NCI-H748 treated with DMSO at 0.1 percent for 48 hours (cell line): ENCODE measurements at places on chromosomes 11 and 22.

GRCh38 chr11:35681163-35681767 is 18.7 kb downstream of the TRIM44 start:
- DNase-seq, result no peak

GRCh38 chr22:31748490-31748889 is 1.4 kb downstream of the PRR14L start:
- DNase-seq, result no peak

GRCh38 chr22:30610299-30610698 is 3.3 kb downstream of the TCN2 start:
- DNase-seq, result no peak

DNA sequence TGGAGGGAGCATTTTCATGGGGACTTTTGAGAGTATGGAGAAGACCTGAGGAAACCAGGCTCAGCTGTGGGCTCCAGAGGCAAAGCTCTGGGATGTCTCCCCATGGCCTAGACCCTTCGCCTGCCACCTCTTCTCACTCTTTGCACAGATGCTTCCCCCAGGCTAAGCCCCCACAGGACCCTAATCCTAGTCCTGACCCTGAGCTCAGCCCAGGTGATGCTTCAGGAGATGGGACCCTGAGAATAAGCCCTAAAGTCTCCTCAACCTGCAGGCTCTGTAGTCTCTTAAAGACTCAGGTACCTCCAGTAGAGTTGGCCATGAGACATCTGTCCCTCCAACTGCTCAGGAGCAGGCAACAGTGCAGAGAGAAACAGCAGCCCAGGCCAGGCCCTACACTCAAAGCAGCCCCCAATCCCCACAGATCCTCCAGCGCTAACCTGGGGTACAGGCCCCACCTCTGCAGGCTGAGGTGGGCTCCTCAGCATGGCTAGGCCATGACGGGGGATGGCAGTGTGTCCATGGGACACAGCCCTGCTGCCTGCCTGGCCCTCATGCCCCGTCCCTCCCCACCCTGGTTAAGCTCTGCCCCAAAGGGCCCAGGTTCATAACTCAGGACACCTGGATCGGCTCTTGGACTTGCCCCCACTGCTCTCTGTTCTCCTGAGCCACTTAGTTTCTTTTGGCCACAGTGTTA is 39.4 kb downstream of the GGTLC2 start:
- DNase-seq, result no peak

DNA sequence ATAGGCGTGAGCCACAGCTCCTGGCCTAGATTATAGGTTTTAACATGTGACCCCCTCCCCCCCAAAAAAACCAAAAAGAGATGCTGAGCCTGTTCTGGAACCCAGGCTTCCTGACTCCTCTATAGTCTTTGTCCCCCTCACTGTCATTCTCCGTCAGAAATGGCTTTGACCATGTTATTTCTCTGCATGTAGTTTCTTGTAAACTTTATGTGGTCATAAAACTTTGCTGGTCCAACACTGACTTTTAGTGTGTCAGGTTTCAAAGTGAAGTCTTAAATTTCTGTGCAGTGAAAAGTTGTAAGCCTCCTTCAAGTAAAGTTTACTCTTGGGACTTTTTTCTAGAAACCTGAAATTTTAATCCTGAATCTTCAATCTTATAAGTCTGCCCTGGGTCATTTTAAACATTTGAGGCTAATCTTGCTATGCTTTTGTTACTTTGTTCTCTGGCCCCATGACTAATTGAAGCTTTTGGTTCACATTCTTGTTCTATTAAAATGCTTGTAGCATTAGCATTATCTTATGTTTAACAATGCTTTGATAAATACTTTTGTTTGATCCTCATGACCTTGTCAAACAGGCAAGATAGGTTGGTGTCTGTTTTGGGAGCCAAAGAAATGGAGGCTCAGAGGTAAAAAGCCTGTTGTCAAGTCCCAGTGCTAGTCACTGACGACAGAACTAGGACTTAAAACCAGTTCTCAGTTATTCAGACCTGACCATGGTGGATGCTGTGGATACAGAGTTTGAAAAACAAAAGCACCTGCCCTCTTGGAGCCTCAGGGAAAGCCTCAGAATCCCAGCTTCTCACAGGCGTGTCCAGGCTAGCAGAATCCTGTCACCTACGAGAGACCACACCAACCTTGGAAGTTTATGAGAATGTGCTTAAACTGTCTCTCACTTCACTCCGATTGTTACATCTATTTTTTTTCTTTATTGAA is 87.7 kb upstream of the HORMAD2 start:
- no peak for DNase-seq

- DNase-seq, result peak; percentile 15
Observed at GRCh38 chr11:55707029-55707428, 45.0 kb downstream of the OR4C6 start.

- DNase-seq, result no peak
Observed at GRCh38 chr11:26862801-26863200, 131.1 kb upstream of the FIBIN start.

DNA sequence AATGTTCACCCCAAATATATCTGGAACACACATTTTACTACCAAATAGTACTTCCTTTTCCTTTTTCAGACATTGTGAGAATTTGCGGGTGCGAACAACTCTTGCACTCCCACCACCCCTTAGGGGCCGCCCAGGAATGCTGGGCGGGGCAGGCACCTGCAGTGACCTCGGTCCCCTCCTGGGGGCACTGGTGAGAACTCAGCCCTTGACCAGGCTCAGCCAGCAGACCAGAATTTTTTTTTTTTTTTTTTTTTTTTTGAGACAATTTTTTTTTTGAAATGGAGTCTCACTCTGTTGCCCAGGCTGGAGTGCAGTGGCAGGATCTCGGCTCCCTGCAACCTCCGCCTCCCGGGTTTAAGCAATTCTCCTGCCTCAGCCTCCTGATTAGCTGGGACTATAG is 75.8 kb downstream of the ARHGAP8 start:
- no peak for DNase-seq

GRCh38 chr22:47298017-47298785 is 535.8 kb downstream of the TBC1D22A start:
- no peak for DNase-seq

- DNase-seq, result no peak
Observed at GRCh38 chr11:123178186-123178585, 16.9 kb downstream of the CLMP start.

DNA sequence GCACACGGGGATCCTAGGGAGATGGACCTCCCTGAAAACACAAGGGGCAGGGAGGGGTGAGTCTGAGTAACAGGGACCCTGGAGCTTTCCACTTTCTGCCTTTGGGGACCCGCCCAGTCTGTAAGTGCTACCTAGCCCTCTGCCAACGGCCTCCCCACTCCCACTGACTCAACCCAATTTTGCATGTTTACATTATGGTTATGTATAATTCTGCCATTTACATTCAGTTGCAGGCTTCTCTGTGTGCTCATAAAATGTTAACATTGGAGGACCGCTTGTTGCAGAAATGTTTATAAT is 105.8 kb downstream of the DSCAML1 start:
- no peak for DNase-seq

GRCh38 chr22:32849501-32849900 is 48.0 kb downstream of the TIMP3 start:
- no peak for DNase-seq

GRCh38 chr11:57348636-57349313 is 10.6 kb downstream of the P2RX3 start:
- no peak for DNase-seq

DNA sequence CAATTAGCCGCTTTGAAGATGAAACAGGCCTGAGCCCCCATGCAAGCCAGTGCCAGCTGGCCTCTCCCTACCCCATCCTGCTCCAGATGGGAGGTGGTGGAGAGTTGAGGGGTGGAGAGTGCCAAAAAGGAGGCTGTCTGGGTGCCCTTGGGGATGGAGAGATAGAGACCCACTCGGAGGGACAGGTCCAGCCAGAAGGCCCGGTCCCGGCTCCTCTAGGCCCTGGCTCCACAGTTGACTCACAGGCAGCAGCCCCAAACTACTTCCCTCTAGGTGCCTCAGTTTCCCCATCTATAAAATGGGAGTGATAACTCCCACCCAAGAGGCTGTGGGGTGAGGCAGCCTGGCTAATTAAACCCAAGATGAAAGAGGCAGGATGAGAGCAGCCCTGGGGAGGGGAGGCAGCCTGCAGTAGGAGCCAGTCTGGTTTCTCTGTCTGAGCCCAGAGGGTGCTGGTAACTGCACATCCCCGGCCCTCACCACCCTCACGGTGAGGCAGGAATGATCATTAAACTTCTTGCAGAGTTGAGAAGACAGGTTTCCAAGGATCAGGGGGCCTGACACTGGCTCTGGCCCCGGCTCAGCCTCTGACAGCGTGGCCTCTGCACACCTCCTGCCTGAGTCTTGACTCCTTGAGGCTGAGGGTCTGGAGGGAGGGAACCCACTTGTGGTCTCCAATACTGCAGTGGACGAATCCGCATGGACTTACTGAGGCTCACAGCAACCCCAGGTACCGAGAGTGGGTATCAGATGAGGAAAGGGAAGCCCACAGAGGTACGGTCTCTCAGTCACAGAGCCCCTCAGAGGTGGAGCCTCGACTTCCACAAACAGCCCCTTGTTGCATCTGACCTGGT is 1.4 kb upstream of the AP5B1 start:
- no peak for DNase-seq

DNA sequence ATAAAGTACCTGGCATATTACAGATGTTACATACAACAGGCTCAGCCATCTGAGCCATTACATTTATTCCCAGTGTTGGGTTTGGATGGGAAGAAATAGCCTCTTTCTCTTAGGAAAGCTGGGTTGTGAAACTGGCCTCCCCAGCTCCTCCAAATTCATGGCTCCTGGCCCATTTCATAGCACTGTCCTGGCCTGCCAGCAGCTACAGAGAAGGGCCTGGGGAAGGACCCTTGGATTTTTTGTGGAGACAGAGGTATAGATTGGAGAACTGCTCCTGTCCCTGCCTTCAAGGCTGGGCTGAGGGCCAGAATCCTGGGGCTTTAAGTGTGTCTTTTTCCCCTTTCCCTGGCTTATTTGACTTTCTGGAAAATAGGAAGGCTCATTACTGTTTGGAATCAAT is 18.0 kb downstream of the PKNOX2 start:
- DNase-seq, result no peak

DNA sequence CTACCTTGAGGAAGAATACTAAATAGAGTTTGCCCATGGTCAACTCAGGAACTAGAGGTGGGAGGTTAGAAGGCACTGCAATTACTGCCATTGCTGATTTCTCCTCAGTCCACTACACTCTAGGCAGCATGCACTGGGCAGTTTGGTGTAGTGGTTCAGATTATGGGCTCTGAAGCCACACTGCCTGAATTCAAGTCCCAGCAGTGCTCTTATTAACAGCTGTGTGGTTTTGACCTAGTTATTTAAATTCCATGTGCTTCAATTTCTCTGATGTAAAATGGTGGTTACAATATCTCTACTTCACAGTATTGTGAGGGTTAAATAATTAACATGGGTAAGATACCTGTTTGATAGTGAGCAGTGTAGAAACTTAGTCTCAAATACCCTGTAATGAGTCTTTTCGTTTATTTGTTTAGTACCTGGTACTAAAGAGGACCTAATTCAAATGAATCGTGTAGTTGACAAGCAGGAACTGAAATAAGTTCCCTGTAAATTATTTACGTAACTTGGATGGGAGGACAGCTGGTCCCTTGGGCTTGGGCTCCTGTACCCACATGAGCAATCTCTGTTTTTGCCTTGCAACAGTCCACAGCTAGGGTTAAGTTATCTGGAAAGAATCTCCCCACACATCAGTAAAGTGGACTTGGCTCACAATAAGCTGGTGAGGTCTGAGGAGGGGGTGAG is 17.8 kb downstream of the PRR5L start:
- DNase-seq, result no peak

GRCh38 chr22:19811811-19812771 is 42.6 kb downstream of the GNB1L start:
- no peak for DNase-seq

DNA sequence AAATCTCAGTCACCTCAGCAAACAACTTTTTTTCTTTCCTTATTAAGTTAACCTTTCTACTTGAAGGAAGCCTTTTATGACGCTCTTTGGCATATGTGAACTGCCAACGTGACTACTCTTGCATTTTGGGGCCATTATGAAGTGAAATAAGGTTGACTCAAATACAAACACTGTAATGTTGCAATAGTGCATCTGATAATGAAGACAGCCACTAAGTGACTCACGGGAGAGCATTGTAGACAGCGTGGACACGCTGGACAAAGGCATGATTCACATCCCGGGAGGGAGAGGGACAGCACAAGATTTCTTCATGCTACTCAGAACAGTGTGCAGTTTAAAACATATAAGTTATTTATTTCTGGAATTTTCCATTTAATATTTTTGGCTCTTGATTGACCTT is 560.8 kb downstream of the ETS1 start:
- no peak for DNase-seq

DNA sequence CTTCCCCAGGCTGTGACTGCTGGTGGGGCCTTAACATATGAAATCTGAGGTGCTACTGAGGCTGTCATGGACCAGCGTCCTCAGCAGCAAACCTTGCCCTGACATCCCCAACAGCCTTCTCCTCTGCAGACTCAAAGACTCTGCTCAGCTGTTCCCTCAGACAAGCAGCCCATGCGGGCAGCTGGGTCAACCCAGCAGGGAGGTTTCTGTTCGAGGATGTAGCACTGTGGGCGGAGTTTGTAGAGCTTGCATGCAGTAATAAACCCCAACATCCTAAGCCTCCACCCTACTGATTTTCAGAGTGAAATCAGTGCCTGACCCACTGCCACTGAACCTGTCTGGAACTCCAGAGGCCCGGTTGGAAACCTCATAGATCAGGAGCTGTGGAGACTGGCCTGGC is 88.8 kb upstream of the XKR3 start:
- DNase-seq, result no peak

- no peak for DNase-seq
Observed at GRCh38 chr11:65309006-65309405, 5.7 kb upstream of the CDC42EP2 start.

DNA sequence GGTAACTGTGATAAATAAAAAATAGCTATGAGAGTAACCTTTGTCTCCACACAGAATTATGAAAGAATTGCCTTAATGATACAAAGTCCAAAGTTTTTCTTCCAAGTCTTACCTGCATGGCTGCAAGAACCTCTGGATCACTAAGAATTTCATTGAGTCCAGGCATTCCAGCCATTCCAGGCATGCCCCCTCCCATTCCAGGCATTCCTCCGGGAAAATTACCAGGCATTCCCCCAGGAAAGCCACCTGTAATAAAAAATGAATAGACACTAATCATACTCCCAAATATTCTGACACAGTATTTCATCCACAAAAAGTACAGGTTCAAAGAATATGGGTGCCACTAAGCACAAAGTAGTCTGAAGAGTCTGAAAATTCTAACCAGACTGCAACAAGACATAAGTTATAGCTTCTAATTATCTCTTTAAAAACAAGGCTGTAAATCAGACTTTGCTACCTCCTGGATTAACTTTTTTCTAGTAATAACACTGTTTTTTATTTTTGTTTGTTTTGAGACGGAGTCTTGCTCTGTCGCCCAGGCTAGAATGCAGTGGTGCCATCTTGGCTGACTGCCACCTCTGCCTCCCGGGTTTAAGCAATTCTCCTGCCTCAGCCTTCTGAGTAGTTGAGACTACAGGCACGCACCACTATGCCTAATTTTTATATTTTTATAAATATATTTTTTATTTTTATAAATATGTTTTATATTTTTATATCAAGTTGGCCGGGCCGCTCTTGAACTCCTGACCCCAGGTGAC is 8.0 kb upstream of the SLC25A17 start:
- no peak for DNase-seq
